Colonic mucosa (tissue), 4 donors: ENCODE measurements at places on chromosomes 1 and 21. TPM values are rescaled to one million over a fixed set of nuclear protein-coding genes. Genes with fewer than 3 reads are reported as not detected.

The COL11A1 gene
- total RNA-seq = 0.88 TPM

The BRDT gene
- total RNA-seq = not detected

The S100A9 gene
- total RNA-seq = 16.3 TPM

DNA sequence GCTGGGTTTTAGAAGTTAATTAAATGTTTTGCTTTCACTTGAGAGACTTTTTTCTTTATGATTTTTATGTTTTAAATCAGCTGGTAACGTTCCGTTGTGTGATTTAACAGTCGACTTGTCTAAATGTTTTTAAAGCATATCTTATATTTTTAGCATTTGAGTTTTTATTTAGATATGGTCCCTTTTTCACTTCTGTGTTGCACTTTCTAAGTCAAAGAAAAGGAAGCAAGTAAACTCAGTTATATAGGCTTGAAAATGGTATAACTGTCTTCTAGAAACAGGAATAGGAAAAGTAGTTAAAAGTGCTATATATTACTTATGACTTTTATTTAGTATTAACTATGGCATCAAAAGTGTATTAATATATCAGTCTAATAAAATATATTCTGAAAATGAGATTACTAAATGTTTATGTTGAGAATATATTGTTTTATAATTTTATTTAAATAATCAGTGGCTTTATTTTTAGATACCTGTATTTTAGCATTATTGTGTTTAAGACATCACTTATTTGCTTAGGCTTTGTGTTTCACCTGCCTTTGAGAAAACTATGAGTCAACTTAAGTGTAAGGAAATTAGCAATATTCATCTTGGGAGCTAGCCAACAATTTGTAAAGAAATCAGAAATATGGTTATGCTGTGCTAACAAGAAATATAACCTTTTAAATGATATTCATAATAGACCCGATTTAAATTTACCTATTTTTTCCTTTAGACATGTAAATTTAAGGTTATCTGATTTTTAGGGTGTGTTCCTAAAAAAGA, 60.5 kb downstream of the RABGAP1L start:
- no peaks in the 10 kb centered on the region for H3K4me1 ChIP-seq
- no peaks in the 10 kb centered on the region for H3K27me3 ChIP-seq
- DNase-seq = no peak

GRCh38 chr21:45088116-45088515, 13.7 kb downstream of the ADARB1 start:
- H3K4me3 ChIP-seq = no peak overlapping the region
- H3K27ac ChIP-seq = no peak overlapping the region
- DNase-seq = no peak
- H3K4me1 ChIP-seq = no peaks in the 10 kb centered on the region
- no peaks in the 10 kb centered on the region for H3K36me3 ChIP-seq
